ENCODE measurements at places on chromosomes 7 and 10.

DNA sequence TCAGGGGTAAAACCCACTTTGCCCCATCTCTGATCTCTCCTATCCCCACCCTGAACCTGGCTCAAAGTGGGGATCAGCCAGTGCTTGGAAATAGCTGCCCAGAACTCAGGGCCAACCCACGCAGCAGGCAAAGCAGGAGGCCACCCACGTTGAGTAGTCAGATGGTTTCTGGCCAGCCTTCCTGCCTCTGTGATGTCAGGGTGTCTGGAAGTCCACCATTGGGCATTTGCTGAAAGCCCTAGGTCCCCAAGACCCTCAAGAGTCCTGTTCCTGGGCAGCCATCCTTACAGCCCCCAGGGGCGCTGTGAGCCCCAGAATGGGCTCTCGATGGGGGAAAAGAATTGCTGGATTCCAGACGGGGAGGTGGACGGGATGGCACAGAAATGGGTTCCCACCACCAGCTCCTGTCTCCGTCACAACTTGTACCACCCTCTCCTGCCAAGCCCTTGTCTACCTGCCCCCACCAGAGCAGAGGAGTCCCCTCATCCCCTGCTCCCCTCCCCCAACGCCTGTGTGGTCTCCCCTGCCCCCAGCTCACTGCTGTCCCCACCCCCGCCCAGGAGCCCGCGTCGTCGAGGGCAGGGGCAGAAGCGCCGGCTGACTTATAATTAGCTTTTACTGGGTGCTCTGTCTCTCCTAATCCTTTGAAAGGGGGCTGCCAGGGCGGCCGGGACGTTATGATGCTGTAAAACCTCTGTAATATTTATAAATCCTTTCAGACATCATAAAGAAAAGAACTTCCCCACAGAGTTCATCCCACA is 3.9 kb downstream of the MYL10 start:
- no peak for DNase-seq

DNA sequence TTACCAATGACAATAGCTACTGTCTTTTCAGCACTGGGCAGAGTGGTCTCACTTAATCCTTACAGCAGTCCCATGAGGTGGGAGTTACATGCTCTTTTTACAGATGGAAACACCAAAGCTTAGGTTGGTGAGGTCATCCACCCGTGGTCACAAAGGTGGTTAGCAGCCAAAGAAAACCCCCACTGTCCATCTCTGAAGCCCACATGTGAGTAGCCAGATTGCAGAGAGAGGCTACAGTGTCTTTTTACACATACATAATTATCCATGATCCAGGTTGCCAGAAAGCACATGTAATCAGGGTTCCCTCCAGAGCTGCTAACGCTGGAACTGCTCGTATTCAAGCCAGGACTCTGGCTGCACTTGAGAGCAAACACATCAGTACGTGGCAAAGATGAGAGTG is 24.6 kb upstream of the ANKRD2 start:
- DNase-seq: no peak

DNA sequence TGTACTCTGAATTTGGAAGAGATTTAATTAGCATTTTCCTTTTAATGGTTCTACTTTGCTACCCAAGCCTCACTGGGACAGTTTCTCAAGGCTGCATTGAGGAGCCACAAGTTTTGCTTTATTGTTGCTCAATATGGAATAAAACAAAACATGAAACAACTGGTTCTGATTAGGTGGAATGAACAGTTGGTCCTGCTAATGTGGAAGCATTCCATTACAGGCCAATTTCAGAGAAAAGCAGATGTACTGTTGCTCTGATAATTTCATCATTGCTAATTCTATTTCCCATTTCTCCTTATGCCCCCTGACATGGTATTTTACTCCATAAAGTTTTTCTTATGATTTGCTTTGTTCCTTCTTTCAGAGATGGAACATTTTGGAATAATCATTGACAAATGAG is 66.0 kb upstream of the PAPSS2 start:
- no peak for DNase-seq

DNA sequence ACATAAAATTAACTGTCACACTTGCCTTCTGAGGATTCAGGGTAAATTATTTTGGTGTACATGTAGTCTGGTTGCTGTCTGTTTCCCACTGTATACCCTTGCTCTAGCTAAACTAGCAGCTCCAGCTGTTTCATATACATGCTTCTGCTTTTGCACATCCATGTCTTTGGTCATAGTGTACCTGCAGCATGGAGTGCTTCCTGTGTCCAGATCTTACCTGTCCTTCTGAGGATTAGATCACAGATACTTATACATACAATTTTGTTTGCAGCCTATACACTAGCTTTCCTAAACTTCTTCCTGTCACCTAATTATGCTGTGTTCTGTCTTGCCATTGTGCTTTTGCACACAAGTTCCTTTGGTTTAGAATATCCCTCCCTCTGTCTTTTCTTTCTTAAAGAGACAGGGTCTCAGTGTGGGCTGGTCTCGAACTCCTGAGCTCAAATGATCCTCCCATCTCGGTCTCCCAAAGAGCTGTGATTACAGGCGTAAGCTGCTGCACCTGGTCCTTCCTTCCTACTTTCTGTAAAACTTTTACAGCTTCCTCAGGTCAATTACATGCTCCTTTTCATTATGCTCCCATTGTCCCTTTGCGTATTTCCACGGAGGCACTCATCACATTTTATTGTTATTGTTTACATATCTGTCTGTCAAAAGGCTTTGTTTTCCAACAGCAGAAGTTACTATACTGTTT is 33.8 kb downstream of the TPST1 start:
- no peak for DNase-seq

GRCh38 chr7:50558294-50559053 is 6.7 kb downstream of the DDC start:
- no peak for DNase-seq
